ENCODE measurements at places on chromosomes 13 and 19.
A peak's percentile ranks its signal among the peaks of the same experiment; 100 is the strongest.

DNA sequence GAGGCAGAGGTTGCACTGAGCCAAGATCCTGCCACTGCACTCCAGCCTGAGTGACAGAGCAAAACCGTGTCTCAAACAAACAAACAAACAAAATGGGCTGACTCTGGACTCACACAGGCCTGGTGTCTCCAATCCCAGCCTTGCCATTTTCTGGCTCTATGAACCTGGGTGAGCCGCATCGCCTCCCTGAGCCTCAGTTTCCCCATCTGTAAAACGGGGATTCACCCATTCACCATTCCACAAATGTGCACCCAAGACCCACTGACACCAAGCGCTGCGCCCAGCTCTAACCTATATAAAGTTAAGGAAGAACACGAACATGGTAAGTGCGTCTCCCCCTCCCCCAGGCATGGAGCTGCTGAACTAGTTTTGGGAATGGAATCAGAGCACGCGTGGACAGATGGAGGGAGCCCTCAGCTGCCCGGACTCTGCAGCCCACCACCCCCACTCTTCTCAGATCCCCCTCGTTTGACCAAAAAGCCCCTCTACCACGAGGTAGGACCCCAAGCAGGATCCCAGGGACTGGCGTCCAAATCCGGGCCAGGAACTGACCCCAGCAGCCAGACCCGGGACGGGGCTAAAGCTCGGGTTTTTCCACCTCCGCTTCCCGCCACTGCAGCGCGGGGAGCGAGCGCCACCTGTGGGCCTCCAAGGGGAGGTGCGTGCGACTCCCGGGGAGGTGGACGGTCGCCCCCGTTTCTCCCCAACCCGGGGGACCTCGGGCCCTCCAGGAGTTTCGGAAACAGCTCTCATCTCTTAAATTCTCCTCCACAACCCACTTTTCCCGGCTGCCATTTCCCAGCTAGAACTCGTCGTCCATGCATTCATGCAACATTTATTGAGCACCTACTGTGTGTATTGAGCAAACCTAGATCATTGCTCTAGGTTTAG lies 33.0 kb upstream of the ADGRE5 start:
- DNase-seq: no peak

DNA sequence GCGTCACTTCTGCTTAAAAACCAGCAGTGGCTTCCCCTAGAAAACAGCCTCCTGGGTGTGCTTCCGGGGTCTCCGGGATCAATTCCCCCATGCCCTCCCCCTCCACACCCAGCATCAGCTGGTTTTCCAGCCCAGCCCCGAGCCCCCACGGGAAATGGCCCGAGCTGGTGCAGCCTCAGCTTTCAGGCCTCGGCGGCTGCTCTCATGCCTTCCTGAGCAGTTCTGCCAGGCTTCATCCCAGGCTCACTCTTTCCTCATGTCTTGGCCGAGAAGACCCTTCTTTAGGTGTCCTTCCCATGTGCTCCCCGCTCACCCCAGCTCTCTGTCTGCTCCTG lies 103.1 kb upstream of the RNF113B start:
- DNase-seq: no peak

GRCh38 chr13:37923236-37923635 lies 53.7 kb upstream of the TRPC4 start:
- no peak for DNase-seq

DNA sequence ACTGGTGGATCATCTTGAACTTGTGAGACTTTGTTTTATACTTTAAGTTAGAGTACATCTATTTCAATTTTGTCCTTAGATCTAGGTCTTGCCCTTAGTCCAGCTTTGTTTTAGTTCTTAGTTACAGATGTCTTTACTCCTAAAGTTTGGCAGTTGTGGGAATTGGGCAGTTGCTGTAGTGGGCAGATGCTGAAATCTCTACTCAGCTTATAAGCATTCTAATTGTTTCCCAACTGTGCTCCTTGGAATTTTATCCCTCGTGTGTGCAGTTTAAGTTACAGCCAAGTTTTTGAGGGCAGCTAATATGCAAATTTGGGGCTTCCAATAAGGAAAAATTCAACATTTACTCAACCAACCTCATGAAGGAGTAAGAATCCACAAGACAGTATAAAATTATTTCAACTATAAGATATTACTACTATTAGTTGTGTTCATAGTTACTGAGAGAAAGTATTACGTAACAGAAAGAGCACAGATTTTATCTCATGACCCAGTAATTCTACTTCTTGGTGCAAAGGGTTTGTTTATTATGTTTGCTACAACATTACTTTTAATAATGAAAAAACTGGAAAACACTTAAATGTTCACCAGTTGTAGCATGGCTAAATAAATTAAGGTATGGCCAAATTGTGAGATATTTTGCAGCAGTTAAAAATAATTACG lies 32.9 kb downstream of the CCDC122 start:
- DNase-seq: no peak

DNA sequence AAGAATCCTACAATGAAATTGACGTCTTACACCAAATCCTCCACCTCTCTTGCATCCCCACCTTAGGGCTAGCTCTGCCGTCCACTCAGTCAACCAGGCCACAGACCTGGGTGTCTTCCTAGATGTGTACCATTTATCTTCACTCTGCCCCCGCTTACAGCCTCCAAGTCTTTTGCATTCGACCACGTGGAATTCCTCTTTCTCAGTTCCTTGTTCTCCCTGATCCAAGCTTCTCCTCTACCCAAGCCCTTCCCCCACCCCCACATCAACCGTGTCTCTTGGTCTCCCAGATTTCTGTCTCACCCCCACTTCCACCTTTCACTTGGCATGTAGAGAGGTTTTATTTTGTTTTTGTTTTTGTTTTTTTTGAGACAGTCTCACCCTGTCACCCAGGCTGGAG lies 1.2 kb upstream of the DMWD start:
- DNase-seq: no peak

- no peak for DNase-seq
These were observed 189.9 kb downstream of the SPRY2 start for GRCh38 chr13:80151016-80151415.

GRCh38 chr13:35855531-35856019 lies 275.6 kb downstream of the DCLK1 start:
- no peak for DNase-seq

- no peak for DNase-seq
These were observed 102.2 kb upstream of the EDNRB start for GRCh38 chr13:78020861-78021260.

DNA sequence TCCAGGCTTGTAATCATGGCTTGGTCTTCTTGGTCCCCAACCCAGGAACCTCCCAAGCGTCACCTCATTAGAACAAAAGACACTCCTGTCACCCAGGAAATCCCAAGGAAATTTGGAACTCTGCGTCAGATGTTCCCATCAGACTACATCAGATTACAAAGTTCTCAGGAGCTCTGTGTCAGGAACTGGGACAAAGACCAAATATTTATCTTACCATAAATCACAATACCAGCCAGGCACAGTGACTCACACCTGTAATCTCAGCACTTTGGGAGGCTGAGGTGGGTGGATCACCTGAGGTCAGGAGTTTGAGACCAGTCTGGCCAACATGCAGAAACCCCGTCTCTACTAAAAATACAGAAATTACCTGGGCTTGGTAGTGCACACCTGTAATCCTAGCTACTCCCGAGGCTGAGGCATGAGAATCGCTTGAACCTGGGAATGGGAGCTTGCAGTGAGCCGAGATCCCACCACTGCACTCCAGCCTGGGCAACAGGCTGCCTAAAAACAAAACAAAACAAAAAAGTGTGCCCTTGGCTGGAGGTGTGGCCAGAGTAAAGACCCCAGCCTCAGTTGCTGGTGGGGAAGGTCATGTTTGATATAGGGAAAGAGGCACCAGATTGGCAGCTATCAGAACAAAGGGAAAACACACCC lies 16.7 kb upstream of the CCDC124 start:
- DNase-seq: no peak

DNA sequence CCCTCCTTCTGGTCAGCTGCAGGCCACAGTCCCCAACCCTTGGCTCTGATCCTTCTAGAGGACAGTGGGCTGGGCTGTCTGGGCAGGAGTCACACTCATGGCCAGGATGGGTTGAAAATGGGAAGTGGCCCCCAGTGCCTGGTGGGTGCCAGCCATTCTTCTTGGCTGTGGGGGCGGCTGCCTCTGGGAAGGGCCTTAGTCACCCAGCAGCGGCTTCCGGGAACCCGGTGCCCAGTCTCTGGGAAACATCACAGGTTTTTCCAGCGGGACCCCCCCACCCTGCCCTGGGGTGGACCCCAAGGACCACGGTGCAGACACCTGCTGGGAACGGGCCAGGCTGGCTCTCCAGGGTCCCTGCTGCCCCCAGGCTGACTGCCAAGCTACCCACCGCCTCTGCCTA lies 27.3 kb upstream of the SLC7A10 start:
- DNase-seq: no peak

- DNase-seq: no peak
These were observed 851.0 kb downstream of the DIAPH3 start for GRCh38 chr13:59312776-59313175.

DNA sequence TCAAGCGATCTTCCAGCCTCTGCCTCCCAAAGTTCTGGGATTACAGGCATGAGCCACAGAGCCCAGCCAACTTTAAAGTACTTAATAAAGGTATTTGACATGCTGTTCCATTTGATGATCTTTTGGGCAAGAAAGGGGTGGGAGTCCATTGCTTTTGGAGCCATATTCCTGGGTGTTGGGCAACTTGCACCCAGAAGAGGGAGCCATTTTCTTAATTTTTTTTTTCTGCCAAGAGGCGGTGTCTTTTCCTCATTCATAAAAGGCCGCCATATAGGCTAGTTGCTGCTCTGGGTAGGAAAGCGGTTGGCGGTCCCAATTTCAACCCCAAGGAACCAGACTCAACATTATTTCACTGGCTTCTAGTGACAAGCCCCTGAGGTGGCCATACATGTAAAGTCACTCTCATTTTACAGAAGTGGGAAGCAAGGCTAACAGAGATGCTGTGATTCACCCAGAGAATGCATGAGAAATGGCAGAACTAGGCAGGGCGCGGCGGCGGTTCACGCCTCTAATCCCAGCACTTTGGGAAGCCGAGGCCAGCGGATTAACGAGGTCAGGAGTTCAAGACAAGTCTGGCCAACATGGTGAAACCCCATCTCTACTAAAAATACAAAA lies 139.6 kb downstream of the CACNA1A start:
- no peak for DNase-seq

DNA sequence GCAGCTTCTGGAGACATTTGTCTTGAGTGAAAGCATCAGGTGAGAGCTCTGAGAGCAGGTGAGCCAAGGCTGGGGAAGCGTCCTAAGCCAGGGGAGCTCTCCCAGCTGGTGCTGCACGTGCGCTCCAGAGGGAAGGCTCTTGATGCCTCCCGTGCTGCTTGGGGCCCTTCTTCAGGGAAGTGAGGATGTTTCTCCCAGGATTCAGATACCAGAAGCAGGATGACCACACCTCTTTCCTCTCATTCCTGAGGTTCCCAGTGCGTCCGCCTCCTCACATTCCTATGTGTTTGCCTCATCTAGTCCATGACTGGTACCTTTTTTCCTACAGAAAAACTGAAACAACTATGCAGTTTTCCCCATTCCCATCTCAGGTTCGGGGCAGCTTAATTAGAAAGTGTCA lies 231.0 kb upstream of the IRS2 start:
- no peak for DNase-seq

DNA sequence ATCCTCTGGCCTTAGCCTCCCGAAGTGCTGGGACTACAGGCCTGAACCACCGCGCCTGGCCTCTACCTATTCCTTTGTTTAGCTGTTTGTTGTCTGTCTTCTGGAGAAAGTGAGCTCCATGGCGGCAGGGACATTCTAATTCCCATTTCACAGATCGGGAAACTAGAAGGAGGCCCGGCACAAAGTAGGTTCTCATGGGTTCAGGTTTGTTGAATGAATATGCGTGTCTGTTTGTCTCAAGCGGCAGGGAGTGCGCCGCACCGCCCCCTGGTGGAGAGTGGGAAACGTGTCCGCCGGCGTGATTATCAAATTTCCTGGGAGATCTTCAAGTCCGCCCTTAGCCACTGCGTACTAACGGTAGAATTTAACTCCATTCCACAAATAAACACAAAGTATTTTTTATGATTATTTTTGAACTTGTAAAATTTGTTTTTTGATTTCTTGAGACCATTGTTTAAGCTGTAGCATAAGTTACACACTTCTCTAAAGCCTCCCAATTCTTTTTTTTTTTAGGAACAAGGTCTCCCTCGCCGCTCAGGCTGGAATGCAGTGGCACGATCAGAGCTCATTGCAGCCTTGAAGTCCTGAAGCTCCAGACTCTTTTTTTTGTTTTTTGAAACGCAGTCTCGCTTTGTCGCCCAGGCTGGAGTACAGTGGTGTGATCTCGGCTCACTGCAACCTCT lies 8.9 kb upstream of the CCDC9 start:
- DNase-seq: peak; percentile 79
